Caco-2 (cell line): ENCODE measurements at places on chromosomes 2 and 18. TPM values are rescaled to one million over a fixed set of nuclear protein-coding genes. Genes with fewer than 3 reads are reported as not detected.

GRCh38 chr2:10493075-10493633, 45.0 kb upstream of the ODC1 start:
- no peak overlapping the region for H3K27ac ChIP-seq
- no peaks in the 10 kb centered on the region for H3K27me3 ChIP-seq
- DNase-seq: no peak
- peaks cover 24% of the 10 kb centered on the region for H3K4me1 ChIP-seq
- no peak overlapping the region for H3K4me3 ChIP-seq
- no peaks in the 10 kb centered on the region for H3K36me3 ChIP-seq

STEAP3 gene
- 20.1 and 20.4 TPM in 2 replicates for total RNA-seq

ROCK1 gene
- total RNA-seq: 50.3 and 51.3 TPM in 2 replicates

GRCh38 chr2:11100130-11100529, 55.1 kb upstream of the SLC66A3 start:
- H3K27me3 ChIP-seq: no peaks in the 10 kb centered on the region; the same call in 1 of the 2 replicates
- no peaks in the 10 kb centered on the region for H3K36me3 ChIP-seq
- no peak overlapping the region for H3K27ac ChIP-seq
- DNase-seq: no peak
- H3K4me1 ChIP-seq: no peaks in the 10 kb centered on the region

- H3K4me3 ChIP-seq: no peak overlapping the region
- H3K36me3 ChIP-seq: peaks cover 7% of the 10 kb centered on the region
- H3K27ac ChIP-seq: no peak overlapping the region
- no peaks in the 10 kb centered on the region for H3K27me3 ChIP-seq
Measured at GRCh38 chr2:15603948-15604347, 12.3 kb downstream of the DDX1 start.

DNA sequence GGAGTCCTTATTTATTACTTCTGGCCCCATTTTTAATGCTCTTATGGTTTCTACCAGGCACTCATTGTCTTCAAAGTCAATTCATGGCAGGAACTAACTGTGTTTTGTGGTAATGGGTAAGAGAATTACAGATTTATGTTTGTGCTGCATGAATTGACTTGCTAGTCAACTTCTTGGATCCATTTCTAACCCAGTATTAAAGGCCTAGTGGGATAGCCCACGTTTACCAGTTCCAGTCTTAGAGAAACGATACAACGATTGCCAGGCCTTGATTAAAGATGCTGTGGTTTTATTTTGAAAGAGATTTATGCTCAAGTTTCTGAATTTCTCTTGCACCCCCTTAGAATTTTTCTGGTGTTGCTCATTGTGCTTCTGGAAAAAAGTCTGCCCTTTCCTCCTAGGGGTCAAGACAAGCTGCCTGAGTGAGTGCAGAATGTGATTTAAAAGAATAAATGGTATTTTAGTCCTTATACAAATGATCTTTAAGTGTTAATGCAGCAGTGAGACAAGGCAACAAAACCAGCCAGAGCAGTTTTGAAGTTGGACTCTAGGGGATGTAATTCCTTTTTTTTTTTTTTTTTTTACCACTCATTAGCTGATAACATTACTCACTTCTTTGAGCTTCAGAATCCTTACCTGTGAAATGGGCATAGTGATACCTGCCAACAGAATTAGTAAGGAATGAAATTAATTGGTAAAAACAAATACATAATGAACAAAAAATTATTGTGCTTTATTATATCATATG, 101.5 kb downstream of the ARHGAP15 start:
- no peaks in the 10 kb centered on the region for H3K36me3 ChIP-seq
- no peak overlapping the region for H3K4me3 ChIP-seq
- H3K4me1 ChIP-seq: no peaks in the 10 kb centered on the region
- DNase-seq: no peak
- H3K27ac ChIP-seq: no peak overlapping the region

DNA sequence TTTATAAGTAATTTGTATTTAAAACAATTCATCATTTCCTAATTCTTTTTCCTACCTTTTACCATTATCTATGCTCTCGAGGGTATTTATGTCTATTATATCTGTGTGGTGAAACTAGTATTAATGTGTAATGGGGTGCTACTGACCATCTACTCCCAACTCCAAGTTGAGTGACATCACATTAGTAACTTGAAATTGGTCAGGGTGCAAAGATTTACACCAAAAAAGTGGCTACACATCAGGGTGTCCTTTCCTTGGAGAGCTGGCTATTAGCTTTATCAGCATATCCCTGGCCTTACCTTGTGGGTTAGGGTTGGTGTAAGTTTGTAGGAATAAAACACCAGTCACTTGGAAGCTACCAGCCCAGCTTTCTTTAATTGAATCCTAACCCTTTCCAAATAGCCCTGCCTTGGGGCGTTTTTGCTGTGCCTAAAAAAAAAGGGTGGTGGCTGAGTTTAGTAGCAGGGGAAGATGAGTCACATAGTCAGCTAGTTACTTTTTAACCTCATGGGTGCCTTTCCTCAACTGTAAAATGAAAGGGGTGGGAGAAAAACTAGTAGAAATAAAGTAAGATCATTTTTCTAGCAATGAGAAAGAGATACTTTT, 14.0 kb downstream of the ANXA4 start:
- H3K36me3 ChIP-seq: peaks cover 1% of the 10 kb centered on the region
- no peaks in the 10 kb centered on the region for H3K27me3 ChIP-seq
- H3K4me3 ChIP-seq: no peak overlapping the region
- peaks cover 20% of the 10 kb centered on the region for H3K4me1 ChIP-seq
- DNase-seq: peak; percentile 56

GRCh38 chr2:127607399-127607908, 38.5 kb upstream of the GPR17 start:
- no peak overlapping the region for H3K27ac ChIP-seq
- no peak overlapping the region for H3K4me3 ChIP-seq
- H3K36me3 ChIP-seq: no peaks in the 10 kb centered on the region
- no peaks in the 10 kb centered on the region for H3K27me3 ChIP-seq
- DNase-seq: peak; percentile 16

COL6A3 gene
- total RNA-seq: 0.73 and 2.1 TPM in 2 replicates

DNA sequence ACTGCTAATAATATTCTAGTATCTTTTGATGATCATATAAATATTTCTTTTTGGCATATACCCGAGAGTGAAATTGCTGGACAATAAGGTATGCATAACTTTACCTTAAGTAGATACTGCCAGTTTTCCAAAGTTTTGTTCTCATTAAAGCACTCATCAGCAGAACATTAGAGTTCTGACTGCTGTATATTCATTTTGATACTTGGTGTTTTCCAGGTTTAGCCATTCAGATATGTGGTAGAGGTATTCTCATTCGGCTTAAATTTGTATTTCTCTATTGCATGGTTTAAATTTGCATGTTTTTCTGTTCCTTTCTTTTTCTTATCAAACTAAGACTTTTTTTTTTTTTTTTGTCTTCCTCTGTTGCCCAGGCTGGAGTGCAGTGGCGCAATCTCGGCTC, 18.2 kb downstream of the CYBRD1 start:
- H3K36me3 ChIP-seq: no peaks in the 10 kb centered on the region
- no peak overlapping the region for H3K27ac ChIP-seq
- no peak overlapping the region for H3K4me3 ChIP-seq
- no peaks in the 10 kb centered on the region for H3K4me1 ChIP-seq
- no peak for DNase-seq
- no peaks in the 10 kb centered on the region for H3K27me3 ChIP-seq

- H3K4me1 ChIP-seq: no peaks in the 10 kb centered on the region; the same call in 1 of the 2 replicates
- DNase-seq: no peak
- H3K4me3 ChIP-seq: no peak overlapping the region
- H3K27me3 ChIP-seq: no peaks in the 10 kb centered on the region
- no peaks in the 10 kb centered on the region for H3K36me3 ChIP-seq
Measured at GRCh38 chr18:63192885-63193349, 126.7 kb downstream of the BCL2 start.

- no peaks in the 10 kb centered on the region for H3K36me3 ChIP-seq
- peaks cover 5% of the 10 kb centered on the region for H3K4me1 ChIP-seq
- no peak overlapping the region for H3K4me3 ChIP-seq
- DNase-seq: no peak
Measured at GRCh38 chr18:3135536-3135935, 84.2 kb downstream of the MYOM1 start.

DNA sequence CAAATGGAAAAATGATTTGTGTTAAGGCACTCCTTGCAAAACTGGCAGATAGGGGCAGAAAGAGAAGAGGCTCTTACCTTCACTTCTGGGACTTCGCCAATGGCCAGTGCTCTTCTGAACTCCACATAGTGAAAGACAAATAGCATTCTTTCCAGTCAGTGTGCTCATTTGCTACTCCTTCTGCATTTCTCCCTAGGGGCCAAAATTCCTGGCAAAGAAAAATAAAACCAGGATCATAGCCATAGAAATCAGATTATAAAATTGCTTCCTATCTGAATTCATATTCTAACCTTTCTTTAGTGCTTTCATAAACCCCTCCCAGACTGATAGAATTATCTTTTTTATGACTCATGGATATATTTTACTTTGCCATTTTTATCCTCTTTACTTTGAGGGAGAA, 56.9 kb upstream of the PELI1 start:
- no peaks in the 10 kb centered on the region for H3K36me3 ChIP-seq
- no peaks in the 10 kb centered on the region for H3K27me3 ChIP-seq
- peaks cover 29% of the 10 kb centered on the region for H3K4me1 ChIP-seq

KHK gene
- 7.9 and 9.3 TPM in 2 replicates for total RNA-seq

GRCh38 chr2:5729416-5729815, 37.2 kb downstream of the SOX11 start:
- H3K4me3 ChIP-seq: no peak overlapping the region
- H3K36me3 ChIP-seq: no peaks in the 10 kb centered on the region
- no peaks in the 10 kb centered on the region for H3K4me1 ChIP-seq
- no peak for DNase-seq
- H3K27me3 ChIP-seq: no peaks in the 10 kb centered on the region

CABLES1 gene
- 27.2 and 29.5 TPM in 2 replicates for total RNA-seq

DNA sequence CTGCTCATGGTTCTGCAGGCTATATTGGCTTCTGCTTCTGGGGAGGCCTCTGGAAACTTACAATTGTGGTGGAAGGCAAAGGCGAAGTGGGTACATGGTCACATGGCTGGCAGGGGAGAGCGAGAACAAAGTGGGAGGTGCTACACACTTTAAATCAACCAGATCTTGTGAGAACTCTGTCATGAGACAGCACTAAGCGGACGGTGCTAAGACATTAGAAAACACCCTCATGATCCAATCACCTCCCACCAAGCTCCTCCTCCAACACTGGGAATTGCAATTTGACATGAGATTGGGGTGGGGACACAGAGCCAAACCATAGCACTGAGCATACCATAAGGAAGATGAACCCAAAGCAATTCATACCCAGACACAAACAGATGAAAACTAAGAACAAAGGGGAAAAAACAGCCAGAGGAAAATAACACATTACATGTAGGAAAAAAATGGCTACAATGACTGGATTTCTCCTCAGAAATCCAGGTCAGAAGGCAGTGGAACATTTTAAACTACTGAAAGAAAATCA, 31.1 kb upstream of the INO80C start:
- no peaks in the 10 kb centered on the region for H3K27me3 ChIP-seq
- DNase-seq: no peak
- no peaks in the 10 kb centered on the region for H3K36me3 ChIP-seq

- peaks cover 4% of the 10 kb centered on the region for H3K36me3 ChIP-seq
- no peak overlapping the region for H3K27ac ChIP-seq
- no peak overlapping the region for H3K4me3 ChIP-seq
- H3K27me3 ChIP-seq: no peaks in the 10 kb centered on the region
- no peak for DNase-seq
- no peaks in the 10 kb centered on the region for H3K4me1 ChIP-seq
Measured at GRCh38 chr18:21538230-21538629, 62.3 kb downstream of the ESCO1 start.

DNA sequence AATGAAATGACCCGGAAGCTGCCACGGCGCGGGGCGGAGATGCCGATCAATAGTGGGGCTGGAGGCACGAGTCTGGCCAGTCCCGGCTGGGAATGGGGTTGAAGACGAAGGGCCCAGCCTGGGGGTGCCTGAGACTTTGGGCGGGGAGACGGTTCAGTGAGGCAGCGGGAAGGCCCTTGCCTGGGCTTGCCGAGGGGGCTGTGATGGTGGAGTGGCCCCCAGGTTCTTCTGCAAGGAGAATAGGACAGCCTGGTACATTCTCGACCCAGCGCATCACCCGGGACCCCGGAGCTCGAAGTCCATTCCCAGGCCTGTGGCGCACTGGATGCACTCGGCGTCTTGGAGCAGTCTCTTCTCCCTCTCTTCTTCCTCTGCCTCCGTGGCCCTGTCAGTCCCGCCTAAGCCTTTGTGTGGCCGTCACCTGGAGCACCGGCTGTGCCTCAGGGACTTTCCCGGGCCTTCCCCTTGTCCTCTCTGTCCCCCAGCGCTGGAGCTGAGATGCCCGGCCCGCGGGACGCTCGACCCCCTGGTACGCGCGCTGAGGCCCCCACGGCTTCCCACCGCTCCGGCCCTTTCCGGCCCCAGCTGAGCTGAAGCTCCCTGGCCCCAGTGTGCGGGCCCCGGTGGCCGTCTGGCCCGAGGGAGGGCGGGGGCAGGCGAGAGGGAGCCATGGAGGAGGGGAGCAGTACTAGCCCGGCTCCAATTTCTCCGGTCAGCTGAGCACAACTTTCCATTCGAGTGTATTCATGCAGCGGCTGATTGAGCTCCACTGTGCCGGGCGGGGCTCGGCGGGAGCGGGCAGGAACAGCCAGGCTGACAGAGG, 8.0 kb downstream of the SIX3 start:
- H3K27me3 ChIP-seq: no peaks in the 10 kb centered on the region; the same call in 1 of the 2 replicates
- no peak for DNase-seq
- H3K36me3 ChIP-seq: no peaks in the 10 kb centered on the region
- no peaks in the 10 kb centered on the region for H3K4me1 ChIP-seq

DNA sequence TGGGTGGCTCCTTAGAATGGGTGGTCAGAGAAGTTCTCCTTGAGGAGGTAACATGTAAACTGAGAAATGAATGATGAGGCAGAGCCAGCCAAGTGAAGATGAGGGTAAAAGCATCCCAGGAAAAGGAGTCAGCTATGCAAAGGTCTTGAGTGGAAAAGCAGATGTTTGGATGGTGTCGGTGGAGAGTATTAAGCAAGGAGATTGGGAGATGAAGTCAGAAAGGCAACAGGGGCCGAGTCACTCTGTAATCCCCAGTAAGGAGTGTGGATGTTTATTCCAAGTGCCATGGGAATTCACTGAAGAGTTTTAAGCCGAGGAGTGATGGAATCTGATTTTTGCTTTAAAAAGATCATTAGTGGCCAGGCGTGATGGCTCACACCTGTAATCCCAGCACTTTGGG, 3.4 kb upstream of the STAMBP start:
- no peaks in the 10 kb centered on the region for H3K36me3 ChIP-seq
- no peaks in the 10 kb centered on the region for H3K27me3 ChIP-seq
- H3K4me3 ChIP-seq: no peak overlapping the region
- H3K4me1 ChIP-seq: peaks cover 3% of the 10 kb centered on the region; the same call in 1 of the 2 replicates
- no peak for DNase-seq

TCF7L1 gene
- 27.7 and 29.0 TPM in 2 replicates for total RNA-seq
